Activated CD8-positive, alpha-beta memory T cell treated with anti-CD3 and anti-CD28 coated beads for 24 hours (primary cell): ENCODE measurements at places on chromosomes 4 and X.

DNA sequence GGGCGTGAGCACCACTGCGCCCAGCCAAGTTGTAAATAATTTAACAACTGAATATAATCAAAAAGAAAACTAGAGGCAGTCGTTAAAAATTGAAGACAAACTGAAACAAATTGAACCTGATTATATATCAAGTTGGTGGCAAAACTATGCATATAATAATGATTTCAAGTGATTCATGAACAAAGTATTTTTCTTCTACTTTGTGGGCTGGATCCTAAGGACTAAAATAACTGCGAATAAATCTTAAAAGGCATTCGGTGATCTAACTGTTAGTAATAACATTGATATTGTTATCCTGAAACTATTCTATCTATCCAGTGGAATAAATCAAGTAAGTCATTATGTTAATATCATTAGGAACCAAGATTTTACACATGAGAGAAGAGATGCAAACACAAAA, 21.2 kb upstream of the USP9X start:
- DNase-seq: no peak

DNA sequence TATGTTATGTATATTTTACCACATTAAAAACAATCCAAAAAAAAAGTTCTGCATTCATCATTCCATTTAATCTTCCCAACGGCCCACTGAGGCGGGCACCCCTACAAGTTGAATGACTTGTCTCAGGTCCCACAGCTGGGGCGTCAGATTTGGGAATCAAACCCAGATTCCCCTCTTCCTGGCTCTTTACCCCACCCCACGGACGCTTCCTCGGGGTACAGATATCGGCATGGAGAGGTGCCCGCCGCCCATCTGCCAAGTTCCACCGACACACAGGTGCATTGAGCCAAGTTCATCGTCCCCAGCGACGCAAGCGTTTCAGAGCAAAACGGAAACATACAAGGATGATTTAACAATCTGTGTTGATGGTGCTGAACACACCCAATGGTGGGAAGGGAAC, 36.9 kb upstream of the MAN2B2 start:
- no peak for DNase-seq

GRCh38 chr4:20724915-20725314, 24.7 kb downstream of the PACRGL start:
- DNase-seq: no peak

DNA sequence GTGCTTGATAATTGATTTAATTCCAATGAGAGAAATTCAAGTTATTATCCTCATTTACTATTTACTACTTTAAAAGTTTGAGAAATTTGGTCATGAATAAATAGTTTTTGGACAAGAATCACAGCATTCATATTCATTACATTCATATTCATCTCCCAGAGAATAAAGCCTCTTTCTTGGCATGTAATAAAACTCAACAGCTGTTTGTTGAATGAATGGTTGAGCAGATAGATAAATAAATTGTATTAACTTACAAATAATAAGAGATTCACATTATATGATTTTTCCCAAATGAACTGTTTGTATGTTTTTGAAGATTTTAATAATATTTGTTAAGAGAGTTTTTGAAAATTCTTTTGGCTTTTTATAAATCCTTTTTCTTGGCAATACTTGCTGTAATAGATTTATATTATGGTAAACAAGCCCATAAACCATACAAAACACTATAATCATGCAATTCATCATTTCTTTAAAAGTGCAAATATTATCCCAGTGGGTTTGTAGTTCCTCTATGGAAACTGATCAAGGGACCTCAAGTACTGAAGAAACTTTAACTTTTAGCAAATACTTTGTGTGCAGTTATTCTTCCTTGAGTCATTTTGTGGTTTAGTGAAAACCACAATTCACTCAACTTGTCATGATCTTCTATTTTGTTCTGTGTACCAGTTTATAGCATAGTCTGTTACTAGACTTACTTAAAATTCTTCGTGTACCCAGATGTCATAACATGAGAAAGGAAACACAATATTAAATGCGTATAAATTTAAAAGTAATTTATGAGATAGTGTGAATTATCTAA, 371.8 kb downstream of the ADGRL3 start:
- DNase-seq: no peak

GRCh38 chr4:40586729-40587128, 42.9 kb downstream of the RBM47 start:
- no peak for DNase-seq

DNA sequence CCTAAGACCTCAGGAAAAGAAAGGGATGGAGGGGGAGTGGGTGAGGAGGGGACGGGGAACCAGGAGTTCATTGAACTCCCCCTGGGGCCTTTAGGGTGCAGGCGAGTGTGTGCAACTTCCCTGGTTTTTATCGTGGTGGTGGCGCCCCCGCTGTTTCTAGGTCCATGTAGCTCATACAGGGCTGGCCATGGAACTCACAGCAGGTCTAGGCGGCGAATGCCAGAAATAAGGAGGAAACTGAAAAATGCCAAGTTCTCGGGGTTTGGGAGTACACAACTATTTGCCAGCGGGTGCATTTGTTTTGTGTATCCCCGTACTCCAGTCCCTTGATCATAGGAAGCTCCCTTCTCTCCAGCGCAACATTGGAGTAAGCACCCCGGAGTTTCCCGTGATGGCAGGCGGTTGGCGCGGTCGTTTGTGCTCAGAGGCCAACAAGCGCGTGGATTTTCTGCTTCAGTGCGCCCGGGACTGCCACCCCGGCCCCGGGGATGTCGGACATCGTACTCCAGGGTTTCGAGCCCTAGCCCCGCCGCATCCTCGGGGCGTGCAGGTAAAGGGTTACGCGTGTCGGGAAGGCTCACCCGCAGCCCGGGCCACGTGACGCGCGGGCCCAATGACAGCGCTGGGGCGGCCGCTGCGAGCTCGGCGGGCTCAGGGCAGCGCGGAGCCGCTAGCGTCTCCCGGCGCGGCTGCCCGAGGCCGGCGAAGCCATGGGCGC, 208.9 kb downstream of the NWD2 start:
- DNase-seq: peak; percentile 76

DNA sequence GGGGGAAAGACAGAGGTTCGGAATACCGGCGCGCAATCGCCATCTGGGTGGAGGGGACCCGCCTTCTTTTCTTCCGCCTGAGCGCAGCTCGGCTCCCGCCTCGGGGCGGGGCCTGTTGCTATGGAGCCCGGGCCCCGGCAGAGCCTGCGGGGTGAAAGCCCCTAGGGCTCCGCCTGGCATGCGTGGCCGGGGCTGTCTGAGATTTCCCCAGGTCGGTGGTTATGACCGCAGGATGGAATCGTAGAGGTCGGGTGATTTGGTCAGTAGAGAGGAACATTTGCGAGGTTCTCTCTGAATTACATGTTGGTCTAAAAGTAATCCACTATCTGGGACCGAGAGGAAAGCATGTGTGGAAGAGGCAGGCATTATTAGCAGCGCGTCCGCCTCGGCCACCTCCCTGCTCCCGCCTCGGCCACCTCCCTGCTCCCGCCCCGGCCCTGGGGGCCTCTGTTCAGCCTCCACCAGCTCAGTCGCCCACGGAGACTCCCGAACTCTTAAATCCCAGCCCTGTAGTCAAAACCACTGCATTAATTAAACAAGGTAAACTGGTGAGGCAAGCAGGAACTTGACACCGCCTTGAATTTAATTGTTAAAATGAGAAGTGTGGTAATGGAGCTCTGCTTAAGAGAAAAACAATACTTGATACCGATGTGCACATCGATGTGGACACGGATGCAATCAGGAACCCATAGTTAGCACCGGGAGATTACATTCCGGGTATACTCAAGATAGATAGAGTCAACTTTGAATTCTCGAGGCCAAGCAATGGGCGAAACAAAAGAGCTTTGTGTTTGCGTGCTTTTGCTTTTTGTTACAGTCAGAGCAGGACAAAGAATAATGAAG, 45.2 kb downstream of the TRIM2 start:
- peak; percentile 90 for DNase-seq

DNA sequence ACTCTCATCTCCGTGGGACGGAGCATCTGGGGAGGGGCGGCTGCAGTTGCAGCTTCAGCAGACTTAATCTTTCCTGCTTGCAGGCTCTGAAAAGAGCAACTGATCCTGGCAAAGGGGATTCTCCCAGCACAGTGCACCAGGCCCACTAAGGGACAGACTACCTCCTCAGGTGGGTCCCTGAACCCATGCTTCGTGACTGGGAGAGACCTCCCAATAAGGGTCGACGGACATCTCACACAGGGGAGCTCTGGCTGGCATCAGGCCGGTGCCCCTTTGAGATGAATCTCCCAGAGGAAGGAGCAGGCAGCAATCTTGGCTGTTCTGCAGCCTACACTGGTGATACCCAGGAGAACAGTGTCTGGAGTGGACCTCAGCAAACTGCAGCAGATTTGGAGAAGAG, 303.3 kb upstream of the FGF16 start:
- no peak for DNase-seq

GRCh38 chrX:136784231-136784630, 3.5 kb upstream of the ARHGEF6 start:
- DNase-seq: no peak

GRCh38 chrX:31838617-31839016, 766.8 kb upstream of the FTHL17 start:
- no peak for DNase-seq

GRCh38 chr4:169601016-169601771, 11.2 kb downstream of the NEK1 start:
- no peak for DNase-seq

- no peak for DNase-seq
Observed at GRCh38 chrX:149040873-149041535, 464.1 kb downstream of the IDS start.

DNA sequence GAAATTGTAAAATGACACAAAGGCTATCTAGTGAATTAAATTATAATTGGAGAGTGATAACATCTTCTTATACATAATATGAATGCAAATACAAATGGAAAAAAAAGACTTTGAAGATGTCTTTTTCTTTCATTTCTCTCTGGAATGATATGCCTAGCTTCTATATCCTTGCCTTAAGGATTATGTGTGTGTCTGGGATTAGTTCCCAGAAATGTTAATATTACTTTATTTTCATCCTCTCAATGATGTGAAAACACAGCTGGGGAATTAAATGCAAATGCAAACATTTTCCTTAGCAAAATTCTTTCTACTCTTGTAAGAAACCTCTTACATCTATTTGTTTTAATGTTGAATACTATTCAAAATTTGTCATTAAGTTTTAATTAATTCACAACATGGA, 441.9 kb downstream of the FSTL5 start:
- DNase-seq: no peak

GRCh38 chr4:149409146-149409545, 406.5 kb downstream of the IQCM start:
- DNase-seq: no peak

- DNase-seq: no peak
Observed at GRCh38 chr4:19941434-19941833, 310.3 kb upstream of the SLIT2 start.

- no peak for DNase-seq
Observed at GRCh38 chrX:150028692-150029091, 90.4 kb upstream of the EOLA2 start.

GRCh38 chrX:132146456-132146855, 18.6 kb upstream of the FRMD7 start:
- no peak for DNase-seq

DNA sequence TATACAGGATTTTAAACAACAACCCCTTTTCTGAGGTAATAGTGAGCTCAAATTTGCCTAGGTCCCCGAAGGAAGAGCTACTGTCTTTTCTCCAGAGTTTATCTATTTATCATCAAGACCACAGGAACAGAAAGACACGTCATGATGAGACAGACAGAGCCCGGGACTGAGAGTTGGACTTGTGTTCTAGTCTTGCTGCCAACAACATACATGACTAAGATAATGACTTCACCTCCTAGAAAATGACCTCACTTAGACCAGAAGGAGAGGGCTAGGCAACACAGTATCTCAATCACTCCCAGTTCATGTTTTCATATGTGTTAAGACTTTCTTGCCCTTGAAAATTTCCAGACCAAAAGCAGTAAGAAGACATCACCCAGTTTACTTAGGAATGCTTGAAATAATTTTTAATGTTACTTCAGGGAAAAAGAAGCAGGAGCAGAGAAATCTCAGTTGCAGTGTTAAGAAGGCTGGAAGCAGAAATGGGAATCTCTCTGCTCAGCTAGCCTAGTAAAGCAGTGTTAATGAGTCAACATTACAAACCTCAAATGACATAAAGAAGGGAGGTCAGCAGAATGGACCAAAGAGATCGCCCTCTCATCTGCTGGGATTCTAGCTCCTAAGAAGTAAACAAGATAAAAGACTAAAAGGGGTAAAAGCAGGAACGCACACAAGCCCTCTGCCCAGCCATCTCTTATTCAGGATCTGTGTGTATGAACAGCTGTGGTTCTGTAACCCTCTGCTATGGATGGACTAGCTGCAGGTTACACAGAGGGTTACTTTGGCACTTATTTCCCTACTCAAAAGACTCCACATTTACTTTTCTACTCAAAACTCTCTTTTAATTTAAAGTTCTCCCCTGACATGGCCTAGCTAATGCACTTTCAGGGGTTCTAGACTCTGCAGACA, 24.8 kb downstream of the PDGFC start:
- no peak for DNase-seq

- no peak for DNase-seq
Observed at GRCh38 chr4:87973283-87974169, 2.0 kb upstream of the SPP1 start.
